ENCODE measurements at places on chromosomes 2 and 18.

- peak; percentile 26 for DNase-seq
Measured at GRCh38 chr2:119929537-119929936, 83.3 kb upstream of the EPB41L5 start.

- DNase-seq = no peak
Measured at GRCh38 chr2:16201848-16202247, 261.5 kb downstream of the MYCN start.

DNA sequence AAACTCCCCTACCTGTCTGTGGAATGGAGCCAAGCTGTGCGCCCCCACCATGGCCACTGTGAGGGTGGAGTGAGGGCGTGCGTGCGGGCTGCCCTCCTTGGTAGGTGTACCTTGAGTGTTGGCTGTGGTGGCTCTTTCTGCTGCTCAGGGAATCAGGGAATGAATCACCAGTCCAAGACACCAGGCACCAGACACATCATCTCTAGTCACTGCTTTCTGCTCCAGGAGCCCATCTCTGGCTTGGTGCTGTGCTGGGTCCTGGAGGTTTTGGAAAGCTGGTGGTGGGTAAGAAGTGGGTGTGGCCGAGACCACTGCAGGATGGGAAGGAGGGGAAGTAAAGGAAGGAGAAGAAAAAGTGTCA is 209.9 kb downstream of the SEPTIN10 start:
- DNase-seq = no peak

DNA sequence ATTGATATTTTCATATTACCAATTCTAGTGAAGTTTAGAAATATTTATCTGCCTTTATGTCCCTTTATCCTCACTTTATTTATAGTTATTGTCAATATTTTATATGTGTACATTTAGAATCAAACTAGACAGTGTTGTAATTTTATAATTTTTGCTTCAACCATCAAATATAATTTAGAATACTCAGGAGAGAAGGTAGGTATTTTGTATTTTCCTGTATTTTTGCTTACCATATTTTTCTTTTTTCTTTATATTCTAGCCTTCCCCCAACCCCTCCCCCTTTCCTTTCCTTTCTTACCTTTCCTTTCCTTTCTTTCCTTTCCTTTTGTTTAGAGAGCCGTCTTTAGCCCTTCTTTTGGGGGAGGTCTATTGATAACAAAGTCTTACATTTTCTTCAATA is 140.2 kb downstream of the LRRTM1 start:
- DNase-seq = no peak

- no peak for DNase-seq
Measured at GRCh38 chr2:236643480-236643879, 73.9 kb downstream of the ACKR3 start.

GRCh38 chr2:10844097-10844496 is 31.5 kb upstream of the PDIA6 start:
- no peak for DNase-seq

GRCh38 chr2:25920336-25920735 is 42.0 kb upstream of the ASXL2 start:
- DNase-seq = no peak

- DNase-seq = no peak
Measured at GRCh38 chr2:239203443-239204135, 197.2 kb downstream of the HDAC4 start.

- DNase-seq = no peak
Measured at GRCh38 chr2:205545971-205546816, 136.1 kb upstream of the NRP2 start.

GRCh38 chr18:45751766-45752165 is 27.8 kb downstream of the SLC14A1 start:
- no peak for DNase-seq

DNA sequence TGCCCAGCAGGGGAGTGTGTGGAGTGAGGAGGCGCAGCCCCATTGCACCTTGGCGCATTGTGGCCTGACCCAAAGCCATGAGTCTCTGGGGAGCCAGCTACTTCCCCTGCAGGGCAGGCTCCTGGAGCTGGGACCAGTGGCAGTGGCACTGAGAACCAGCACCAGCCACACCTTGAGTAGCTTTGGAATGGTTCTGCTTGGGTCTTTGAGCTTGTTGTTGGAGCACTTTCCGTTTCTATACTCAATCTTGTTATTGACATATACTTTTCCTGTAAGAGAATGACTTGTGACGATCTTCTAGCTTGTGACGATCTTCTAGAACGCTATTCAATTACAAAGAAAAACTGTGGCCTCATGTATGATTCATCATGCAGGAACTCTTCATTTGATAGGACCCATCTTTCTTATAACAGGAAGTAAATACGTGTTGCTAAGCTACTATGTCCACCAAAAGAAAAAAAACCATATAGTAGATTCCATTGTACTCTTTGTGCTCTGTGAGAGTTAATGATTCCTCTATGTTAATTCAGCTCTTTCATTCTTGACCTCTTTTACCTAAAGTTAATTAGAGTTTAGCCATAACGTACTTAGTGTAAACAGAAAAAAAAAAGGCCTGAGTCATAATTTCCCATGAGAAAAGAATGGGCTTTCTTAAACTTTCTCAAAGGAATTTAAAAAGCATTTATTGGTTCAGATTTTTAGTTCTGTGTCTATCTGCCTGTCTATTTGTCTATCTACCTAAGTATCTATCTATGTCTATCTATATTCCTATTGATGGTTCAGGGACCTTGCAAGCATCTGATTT is 113.1 kb downstream of the GATA6 start:
- no peak for DNase-seq

- no peak for DNase-seq
Measured at GRCh38 chr2:208496129-208496528, 89.5 kb downstream of the PTH2R start.

DNA sequence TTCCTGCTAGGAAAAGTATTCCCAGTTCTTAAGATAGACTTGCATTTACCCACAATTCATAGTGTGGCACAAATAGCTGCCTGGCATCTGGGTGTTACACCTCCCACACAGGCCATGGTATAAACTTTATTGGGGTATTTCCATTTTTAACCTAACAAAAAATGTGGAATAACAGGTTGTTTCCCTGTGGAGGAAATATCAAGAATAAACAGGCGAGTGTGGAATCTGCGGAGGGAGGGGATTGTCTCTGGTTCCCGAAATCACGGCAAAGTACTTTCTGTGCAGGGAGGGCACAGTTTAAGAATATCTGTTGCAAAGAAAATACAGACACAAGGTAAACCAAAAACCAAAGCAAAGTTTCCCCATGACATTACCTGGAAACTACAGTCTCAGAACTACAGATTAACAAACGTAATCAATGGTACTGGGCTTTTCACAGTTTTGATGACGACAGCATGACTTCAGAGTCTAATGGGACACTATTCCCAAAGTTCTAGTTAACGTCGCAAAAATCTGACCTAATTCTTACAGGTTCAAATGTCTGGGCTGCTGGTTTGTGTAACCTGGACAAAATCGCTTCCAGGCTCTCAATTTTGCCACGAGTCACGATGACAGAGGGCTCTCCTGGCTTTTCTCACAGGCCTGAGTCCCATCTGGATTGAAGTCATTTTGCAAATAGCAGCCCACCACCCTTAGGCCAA is 1.4 kb downstream of the STARD7 start:
- no peak for DNase-seq

GRCh38 chr18:61955644-61956043 is 62.8 kb upstream of the RNF152 start:
- no peak for DNase-seq

DNA sequence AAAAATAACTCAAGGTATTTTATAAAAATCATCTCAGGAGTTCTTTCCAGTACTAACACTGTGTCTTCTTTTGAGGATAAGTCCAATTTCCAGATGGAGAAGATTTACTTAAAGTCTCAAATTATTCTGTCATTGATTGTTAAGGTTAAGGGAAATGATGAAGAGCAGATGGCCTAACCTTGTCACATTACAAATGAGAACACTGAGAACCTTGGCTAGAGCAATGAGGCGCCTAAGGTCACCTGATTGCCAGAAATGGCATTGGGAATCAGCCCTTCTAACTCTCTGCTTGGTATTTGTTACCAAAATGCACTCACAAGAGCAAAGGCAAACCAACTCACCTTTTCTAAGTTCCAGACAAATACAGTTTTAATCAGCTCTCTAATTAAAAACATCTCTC is 835.1 kb downstream of the RNF144A start:
- no peak for DNase-seq

- no peak for DNase-seq
Measured at GRCh38 chr2:165522719-165523118, 53.2 kb downstream of the CSRNP3 start.

- DNase-seq = no peak
Measured at GRCh38 chr18:22691946-22692710, 241.0 kb upstream of the RBBP8 start.

DNA sequence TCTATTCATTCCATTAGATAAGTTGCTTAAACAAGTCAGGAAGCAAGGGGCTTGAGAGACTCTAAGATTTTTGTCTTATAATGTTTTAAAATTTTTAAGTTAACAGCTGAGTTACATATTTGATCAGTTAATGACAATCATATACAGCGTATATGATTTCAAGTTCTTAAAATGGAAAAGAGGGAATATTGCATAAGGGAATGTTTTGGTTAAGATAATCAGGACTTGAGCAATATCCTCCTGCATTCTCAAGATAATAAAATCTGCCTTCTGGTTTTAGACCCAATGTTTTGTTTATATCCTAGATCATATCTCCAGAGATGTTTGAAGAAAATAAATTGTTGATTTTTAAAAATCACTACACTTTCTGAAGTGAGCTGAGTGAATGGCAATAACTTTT is 13.4 kb upstream of the DYNC1I2 start:
- DNase-seq = no peak

- no peak for DNase-seq
Measured at GRCh38 chr2:64090264-64090663, 54.0 kb downstream of the PELI1 start.

DNA sequence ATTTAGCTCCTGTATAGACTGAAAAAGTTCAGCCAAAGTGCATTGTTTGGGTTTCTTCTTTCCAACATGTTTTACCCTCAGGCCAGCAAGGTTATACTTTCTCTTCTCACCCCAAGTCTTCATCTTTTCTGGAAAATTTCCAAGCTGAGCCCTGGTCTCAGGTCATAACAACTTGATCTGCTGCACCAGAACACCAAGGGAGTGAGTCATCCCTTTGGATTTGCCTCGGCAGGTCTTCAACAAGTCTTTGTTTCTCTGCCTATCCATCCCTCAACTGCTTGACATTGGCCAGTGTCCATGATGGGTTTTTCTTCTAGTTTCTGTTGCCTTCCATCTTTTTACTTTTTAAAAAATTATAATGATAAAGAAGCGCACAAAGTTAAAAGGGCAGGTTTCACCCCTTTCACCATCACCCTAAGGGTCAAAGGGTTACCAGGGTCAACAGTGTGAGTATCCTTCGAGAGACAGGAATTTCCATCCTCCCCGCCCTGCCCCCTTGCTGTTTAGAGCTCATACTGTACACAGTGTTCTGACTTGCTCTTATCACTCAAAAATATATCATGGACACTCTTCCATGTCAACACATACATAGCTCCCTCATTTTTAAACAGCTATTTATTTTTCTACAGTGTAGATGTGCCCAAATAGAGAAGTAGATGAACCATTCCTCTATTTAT is 5.7 kb upstream of the SPATS2L start:
- DNase-seq = no peak

DNA sequence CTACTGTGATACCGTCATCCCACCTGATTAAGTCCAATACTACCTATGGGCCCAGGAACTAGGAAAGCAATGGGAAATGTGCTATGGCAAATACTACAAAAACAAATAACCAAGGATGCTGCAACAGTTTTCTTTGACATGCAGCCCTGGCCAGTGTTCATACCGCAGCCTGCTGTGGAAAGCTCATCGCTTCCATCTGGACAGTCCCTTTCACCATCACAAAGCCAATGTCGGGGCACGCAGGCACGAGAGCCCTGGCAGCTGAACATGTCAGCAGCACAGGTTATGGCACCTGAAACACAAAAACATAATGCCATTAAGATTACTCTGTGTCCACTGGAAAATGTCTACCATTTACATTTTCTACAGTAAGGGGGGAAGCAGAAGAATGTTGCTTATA is 1621.1 kb downstream of the LRP1B start:
- no peak for DNase-seq

- DNase-seq = no peak
Measured at GRCh38 chr2:48939232-48939631, 183.7 kb upstream of the LHCGR start.

- DNase-seq = no peak
Measured at GRCh38 chr2:74975016-74975415, 16.6 kb downstream of the POLE4 start.

DNA sequence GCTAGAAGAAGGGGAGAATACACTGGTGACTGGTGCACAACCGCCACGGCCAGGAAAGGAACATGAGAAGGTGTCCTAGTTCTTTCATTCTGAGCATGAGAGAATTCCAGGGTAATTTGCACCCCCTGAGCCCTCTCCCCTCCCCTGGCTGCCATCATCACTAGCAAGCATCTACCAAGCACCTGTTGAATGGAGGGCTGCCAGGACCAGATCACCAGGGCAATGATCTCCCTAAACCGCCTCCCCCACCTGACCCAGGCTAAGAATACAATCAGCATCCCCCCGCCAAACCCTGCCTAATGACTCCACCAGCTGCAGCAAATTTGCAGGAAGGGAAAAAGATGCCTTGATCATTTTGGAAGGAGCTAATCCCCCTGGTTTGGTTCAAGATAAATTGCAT is 100.2 kb downstream of the STPG4 start:
- DNase-seq = no peak

- DNase-seq = no peak
Measured at GRCh38 chr2:211085056-211085680, 528.8 kb downstream of the CPS1 start.

- no peak for DNase-seq
Measured at GRCh38 chr2:164084066-164084465, 348.3 kb upstream of the FIGN start.

GRCh38 chr2:116223912-116224311 is 1590.6 kb upstream of the DDX18 start:
- no peak for DNase-seq

DNA sequence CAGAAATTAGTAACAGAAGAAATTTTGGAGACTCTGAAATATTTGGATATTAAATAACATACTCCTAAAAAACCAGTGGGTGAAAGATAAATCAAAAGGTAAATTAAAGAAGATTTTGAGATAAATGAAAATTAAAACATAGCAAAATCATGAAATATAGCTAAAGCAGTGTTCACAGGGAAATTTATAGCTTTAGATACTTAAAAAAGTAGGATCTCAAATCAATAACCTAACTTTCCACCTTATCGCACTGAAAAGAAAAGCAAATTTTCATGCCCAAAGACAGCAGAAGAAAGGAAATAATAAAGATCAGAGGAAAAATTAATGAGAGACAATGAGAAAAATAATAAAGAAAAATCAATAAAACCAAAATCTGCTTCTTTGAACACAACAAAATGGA is 135.1 kb upstream of the KLF7 start:
- DNase-seq = no peak

GRCh38 chr2:10135296-10136089 is 13.0 kb downstream of the RRM2 start:
- DNase-seq = no peak

DNA sequence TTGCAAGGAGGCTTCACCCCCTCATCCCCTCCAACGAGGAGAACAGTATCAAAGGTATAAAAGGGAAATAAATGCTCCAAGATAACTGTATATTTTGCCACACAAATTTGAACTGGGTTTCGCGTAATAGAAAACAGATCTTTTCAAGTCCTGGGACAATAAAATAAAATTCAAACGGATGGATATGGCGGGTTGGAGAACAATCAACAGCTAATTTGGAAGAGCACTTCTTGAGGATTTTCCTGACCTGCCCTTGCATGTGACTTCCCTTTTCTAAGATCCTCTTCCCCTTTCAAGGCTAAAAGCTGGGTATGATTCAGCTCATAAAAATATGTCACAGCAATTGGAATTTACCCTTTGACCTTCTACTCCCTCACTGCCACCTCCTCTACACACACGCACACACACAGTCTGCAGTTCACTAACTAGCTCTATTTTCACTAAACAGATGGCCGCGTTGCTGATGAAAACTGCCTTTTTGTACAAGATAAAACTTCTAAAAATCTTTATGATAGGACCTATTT is 386.9 kb downstream of the FIGN start:
- no peak for DNase-seq

Data from activated CD4-positive, alpha-beta T cell treated with anti-CD3 and anti-CD28 coated beads for 4 hours (primary cell).